Tibial artery (tissue), 4 donors: ENCODE measurements at places on chromosomes 6 and 20.

GRCh38 chr20:24098886-24099285 is 110.3 kb upstream of the GGTLC1 start:
- H3K4me1 ChIP-seq, result no peaks in the 10 kb centered on the region
- no peaks in the 10 kb centered on the region for H3K36me3 ChIP-seq
- no peak overlapping the region for H3K4me3 ChIP-seq
- peaks cover 8% of the 10 kb centered on the region for H3K27me3 ChIP-seq
- no peak overlapping the region for H3K27ac ChIP-seq

DNA sequence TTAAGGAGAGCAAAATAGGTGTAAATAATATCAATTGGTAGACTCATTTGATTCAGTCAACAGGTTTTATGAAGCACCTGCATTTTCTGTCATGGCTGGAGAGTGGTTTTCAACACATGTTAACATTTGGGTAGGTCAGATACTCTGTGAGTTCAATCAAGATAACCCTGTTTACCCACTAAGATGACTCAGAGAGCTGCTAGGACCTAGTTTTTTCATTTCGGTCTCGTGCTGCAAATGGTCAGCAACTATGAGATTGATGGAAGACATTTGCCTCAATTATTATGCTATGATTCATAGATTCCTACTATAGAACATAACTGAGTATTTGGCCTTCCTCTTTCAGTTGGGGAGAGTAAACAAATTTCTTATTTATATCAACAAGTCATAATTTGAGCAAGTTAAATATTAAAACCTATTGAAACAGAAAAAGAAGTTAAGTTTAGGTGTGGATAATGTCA is 391.4 kb upstream of the CITED2 start:
- peaks cover 10% of the 10 kb centered on the region for H3K4me1 ChIP-seq
- DNase-seq, result no peak
- no peak overlapping the region for H3K4me3 ChIP-seq
- no peaks in the 10 kb centered on the region for H3K36me3 ChIP-seq
- H3K27me3 ChIP-seq, result no peaks in the 10 kb centered on the region

DNA sequence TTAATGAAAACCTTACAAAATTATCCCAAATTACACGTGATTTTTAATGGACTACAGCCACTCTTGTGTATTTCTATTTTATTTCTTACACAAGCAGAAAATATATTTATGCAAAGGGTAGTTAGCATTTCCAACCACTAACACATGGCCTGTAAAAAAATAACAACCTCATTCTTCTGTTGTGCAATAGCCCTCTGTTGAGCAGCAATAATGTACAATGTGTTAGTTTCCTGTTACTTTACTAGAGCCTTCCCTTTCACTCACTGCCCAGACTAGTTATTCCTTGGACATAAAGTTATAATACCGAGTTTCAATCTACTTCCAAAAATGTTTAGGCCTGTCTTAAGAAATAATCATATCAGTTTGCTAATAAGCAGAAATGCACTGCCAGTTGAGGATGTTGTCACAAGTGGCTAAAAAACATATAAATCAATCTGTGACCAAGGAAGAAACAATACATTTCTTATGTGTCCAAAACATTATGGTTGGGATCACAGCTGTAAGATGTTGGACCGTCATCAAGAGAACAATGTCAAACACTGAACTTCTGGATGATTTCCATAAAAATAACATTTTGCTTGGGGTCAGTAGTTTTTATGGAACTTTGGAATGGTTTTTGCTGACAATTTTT is 73.6 kb upstream of the RNF146 start:
- H3K27me3 ChIP-seq, result no peaks in the 10 kb centered on the region
- H3K27ac ChIP-seq, result no peak overlapping the region
- no peaks in the 10 kb centered on the region for H3K36me3 ChIP-seq
- H3K4me1 ChIP-seq, result peaks cover 5% of the 10 kb centered on the region

GRCh38 chr6:37041521-37041920 is 36.1 kb downstream of the FGD2 start:
- no peak for DNase-seq
- H3K27ac ChIP-seq, result no peak overlapping the region

- peaks cover 6% of the 10 kb centered on the region for H3K4me1 ChIP-seq
- H3K27ac ChIP-seq, result no peak overlapping the region
- no peak for DNase-seq
- H3K4me3 ChIP-seq, result no peak overlapping the region
Observed at GRCh38 chr6:168032005-168032760, 34.7 kb downstream of the KIF25 start.

DNA sequence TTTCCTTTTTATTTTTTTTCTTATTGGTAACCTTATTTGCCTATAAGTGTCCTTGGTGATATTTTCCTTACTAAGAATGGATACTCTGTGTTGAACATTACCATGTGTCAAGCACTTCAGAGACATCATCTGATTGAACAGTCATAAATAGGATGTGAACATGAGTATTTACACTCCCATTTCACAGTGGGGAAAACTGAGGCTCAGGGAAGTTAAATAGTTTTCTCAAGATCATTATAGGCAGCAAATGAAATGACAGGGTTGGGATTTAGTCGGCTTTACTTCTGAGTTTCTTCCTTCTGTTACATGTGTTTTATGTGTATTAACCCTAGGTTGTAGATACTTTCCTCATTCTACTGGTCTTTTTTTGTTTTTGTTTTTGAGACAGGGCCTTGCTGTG is 35.3 kb downstream of the TPX2 start:
- H3K4me1 ChIP-seq, result peaks cover 5% of the 10 kb centered on the region
- no peaks in the 10 kb centered on the region for H3K36me3 ChIP-seq
- no peak for DNase-seq
- no peaks in the 10 kb centered on the region for H3K27me3 ChIP-seq
- no peak overlapping the region for H3K27ac ChIP-seq

DNA sequence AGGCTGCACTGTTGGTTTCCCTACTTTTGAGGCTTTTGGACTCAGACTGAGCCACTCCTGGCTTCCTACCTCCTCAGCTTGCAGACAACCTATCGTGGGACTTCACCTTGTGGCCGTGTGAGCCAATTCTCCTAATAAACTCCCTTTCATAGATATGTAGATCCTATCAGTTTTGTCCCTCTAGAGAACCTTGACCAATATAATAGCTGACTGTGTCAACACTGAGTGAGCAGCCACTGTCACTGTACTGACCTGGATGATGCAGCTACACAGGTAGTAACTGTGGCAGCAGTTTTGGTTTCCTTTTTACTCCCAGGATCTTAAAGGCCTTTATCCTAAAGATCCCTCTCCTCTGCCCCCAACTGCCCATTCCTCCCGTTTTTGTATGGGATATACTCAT is 70.2 kb downstream of the SLC22A3 start:
- H3K4me3 ChIP-seq, result no peak overlapping the region
- DNase-seq, result no peak
- H3K36me3 ChIP-seq, result no peaks in the 10 kb centered on the region
- H3K27me3 ChIP-seq, result no peaks in the 10 kb centered on the region
- peaks cover 9% of the 10 kb centered on the region for H3K4me1 ChIP-seq

DNA sequence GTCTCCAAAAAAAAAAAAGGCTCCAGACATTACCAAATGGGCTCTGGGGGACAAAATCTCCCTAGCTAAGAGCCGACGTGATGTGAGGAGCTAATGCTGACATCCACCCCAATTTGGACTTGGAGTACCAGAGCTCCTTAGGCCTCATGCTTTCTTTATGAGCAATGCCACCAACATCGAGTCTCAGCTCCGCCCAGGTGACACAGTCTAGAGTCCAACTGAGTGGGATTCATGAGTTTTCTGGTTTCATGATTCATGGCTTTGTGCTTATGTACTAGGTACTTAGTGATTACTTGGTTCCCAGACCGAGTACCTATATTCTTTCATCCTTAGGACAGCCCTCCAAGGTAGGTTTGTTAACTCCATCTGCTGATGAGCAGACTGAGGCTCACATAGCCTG is 4.4 kb downstream of the ANKRD60 start:
- no peak for DNase-seq
- H3K27ac ChIP-seq, result no peak overlapping the region
- H3K27me3 ChIP-seq, result peaks cover 65% of the 10 kb centered on the region
- H3K4me1 ChIP-seq, result peaks cover 8% of the 10 kb centered on the region
- no peak overlapping the region for H3K4me3 ChIP-seq

DNA sequence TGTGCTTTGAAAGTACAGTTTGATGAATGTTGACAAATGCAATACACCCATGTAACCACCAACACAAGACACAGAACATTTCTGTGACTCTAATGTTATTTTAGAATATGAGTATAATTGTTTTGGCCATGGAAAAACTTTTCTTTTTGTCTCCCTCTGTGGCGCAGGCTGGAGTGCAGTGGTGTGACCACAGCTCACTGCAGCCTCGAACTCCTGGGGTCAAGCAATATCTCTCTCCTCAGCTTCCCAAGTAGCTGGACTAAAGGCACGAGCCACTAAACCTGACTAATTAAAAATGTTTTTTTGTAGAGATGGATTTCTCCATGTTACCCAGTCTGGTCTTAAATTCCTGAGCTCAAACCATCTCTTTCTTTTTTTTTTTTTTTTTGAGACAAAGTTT is 20.3 kb upstream of the BCAS4 start:
- H3K27ac ChIP-seq, result no peak overlapping the region
- no peak for DNase-seq
- no peaks in the 10 kb centered on the region for H3K36me3 ChIP-seq

DNA sequence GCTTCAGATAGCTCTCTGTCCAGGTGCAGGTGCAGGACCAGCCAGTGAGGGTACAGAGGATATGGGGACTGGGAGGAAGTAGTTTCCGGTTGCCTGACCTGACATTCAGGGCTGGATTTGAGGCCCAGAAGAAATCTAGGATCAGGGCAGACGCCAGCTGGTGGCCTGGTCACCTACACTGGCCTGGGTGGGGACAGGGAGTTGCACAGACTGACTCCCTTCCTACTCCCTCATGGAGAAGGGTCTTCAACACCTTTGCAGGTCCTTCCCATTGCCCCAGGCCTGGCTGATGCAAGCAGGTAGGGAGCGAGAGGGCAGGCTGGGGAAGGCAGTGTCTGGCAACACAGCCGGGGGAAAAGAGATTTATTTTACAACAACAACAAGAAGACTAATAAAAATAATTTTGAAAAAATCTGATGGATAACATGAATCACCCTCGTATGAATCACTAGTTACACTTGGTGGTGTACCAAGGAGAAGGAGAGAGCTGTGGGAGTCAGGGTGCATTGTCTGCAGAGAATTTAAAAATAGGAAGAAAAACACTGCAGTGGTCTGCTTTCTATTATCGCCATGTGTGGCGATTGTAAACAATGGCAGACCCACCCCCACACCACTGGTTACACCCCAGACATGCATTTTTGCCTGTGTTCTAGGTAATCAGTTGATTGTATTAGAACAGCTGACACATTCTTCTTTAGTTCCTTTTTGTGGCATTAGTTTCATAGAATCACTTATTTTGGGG is 62.3 kb upstream of the SNX9 start:
- peaks cover 51% of the 10 kb centered on the region for H3K4me1 ChIP-seq
- DNase-seq, result no peak
- no peaks in the 10 kb centered on the region for H3K27me3 ChIP-seq
- no peaks in the 10 kb centered on the region for H3K36me3 ChIP-seq
- H3K27ac ChIP-seq, result peak overlapping the region; percentile 66
- no peak overlapping the region for H3K4me3 ChIP-seq

- H3K4me3 ChIP-seq, result no peak overlapping the region
- no peak for DNase-seq
- H3K27me3 ChIP-seq, result no peaks in the 10 kb centered on the region
- H3K27ac ChIP-seq, result no peak overlapping the region
Observed at GRCh38 chr6:118715376-118715775, 64.0 kb upstream of the CEP85L start.

- no peak for DNase-seq
- H3K27me3 ChIP-seq, result no peaks in the 10 kb centered on the region
Observed at GRCh38 chr6:43786664-43787329, 16.8 kb downstream of the VEGFA start.

- peaks cover 31% of the 10 kb centered on the region for H3K4me1 ChIP-seq
- DNase-seq, result no peak
- no peaks in the 10 kb centered on the region for H3K36me3 ChIP-seq
- no peak overlapping the region for H3K27ac ChIP-seq
- H3K4me3 ChIP-seq, result no peak overlapping the region
Observed at GRCh38 chr6:160005861-160006540, 37.1 kb downstream of the IGF2R start.

- no peaks in the 10 kb centered on the region for H3K36me3 ChIP-seq
- H3K4me3 ChIP-seq, result no peak overlapping the region
- peaks cover 70% of the 10 kb centered on the region for H3K4me1 ChIP-seq
Observed at GRCh38 chr6:16336911-16337294, 98.5 kb downstream of the GMPR start.

DNA sequence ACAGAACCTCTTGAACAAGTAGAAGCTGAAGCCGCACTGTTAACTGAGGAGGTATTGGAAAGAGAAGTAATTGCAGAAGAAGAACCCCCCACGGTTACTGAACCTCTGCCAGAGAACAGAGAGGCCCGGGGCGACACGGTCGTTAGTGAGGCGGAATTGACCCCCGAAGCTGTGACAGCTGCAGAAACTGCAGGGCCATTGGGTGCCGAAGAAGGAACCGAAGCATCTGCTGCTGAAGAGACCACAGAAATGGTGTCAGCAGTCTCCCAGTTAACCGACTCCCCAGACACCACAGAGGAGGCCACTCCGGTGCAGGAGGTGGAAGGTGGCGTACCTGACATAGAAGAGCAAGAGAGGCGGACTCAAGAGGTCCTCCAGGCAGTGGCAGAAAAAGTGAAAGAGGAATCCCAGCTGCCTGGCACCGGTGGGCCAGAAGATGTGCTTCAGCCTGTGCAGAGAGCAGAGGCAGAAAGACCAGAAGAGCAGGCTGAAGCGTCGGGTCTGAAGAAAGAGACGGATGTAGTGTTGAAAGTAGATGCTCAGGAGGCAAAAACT is 40.1 kb downstream of the ZBTB2 start:
- no peak overlapping the region for H3K4me3 ChIP-seq
- H3K27ac ChIP-seq, result no peak overlapping the region
- no peaks in the 10 kb centered on the region for H3K4me1 ChIP-seq
- DNase-seq, result no peak
- H3K27me3 ChIP-seq, result no peaks in the 10 kb centered on the region

- H3K27me3 ChIP-seq, result no peaks in the 10 kb centered on the region
- no peaks in the 10 kb centered on the region for H3K36me3 ChIP-seq
- H3K4me1 ChIP-seq, result no peaks in the 10 kb centered on the region
Observed at GRCh38 chr6:43297644-43298564, at the start of gene SLC22A7. Gene SLC22A7, plus strand, starts transcription at chr6:43298260. Its CDS starts 99 bp downstream, at chr6:43298359.

- H3K4me1 ChIP-seq, result peaks cover 10% of the 10 kb centered on the region
- DNase-seq, result no peak
- no peak overlapping the region for H3K4me3 ChIP-seq
- H3K27me3 ChIP-seq, result no peaks in the 10 kb centered on the region
- no peaks in the 10 kb centered on the region for H3K36me3 ChIP-seq
Observed at GRCh38 chr6:4584801-4585200, 191.4 kb upstream of the CDYL start.
